ENCODE measurements at places on chromosomes 3 and 15.
A peak's percentile ranks its signal among the peaks of the same experiment; 100 is the strongest.

DNA sequence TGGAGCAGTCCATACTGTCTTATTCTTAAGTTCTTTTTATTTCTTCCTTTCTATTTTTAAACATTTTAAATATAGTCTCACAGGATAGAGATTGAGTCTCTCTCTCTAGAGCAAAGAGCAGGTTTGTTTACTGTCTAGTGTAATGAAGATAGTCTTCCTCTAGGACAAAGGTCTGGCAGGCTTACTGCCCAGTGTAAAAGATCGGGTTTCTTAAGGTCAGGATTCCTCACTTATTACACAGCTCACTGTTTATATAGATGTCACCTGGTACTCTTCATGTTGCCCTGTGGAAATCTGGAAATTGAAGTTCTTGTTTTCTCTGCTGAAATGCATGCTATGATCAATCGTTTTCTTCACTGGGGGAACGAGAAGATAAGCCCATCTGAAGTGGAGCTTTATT lies 76.0 kb downstream of the ZBBX start:
- peak; percentile 17 for DNase-seq

GRCh38 chr3:191378142-191378812 lies 48.0 kb upstream of the UTS2B start:
- no peak for DNase-seq

DNA sequence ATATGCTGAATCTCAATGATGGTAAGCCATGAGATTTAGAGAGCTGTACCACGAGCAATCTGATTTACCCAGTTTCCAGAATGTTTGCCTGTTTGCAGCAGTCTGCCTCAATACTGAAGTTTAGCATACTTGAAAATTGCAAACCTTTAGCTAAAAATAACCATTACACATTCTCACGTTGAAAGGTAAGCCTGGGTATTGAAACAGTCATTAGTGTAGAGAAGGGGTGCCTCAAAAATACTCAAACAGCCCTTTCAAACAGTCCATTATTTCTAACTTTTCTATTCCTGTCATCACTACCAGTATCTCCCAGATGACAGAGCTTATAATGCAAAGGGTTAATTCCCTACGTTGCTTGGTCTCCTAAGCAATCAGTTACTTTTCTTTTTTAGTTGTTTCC lies 111.8 kb upstream of the MBNL1 start:
- no peak for DNase-seq

- no peak for DNase-seq
Observed at GRCh38 chr3:11349446-11349845, 77.2 kb downstream of the ATG7 start.

DNA sequence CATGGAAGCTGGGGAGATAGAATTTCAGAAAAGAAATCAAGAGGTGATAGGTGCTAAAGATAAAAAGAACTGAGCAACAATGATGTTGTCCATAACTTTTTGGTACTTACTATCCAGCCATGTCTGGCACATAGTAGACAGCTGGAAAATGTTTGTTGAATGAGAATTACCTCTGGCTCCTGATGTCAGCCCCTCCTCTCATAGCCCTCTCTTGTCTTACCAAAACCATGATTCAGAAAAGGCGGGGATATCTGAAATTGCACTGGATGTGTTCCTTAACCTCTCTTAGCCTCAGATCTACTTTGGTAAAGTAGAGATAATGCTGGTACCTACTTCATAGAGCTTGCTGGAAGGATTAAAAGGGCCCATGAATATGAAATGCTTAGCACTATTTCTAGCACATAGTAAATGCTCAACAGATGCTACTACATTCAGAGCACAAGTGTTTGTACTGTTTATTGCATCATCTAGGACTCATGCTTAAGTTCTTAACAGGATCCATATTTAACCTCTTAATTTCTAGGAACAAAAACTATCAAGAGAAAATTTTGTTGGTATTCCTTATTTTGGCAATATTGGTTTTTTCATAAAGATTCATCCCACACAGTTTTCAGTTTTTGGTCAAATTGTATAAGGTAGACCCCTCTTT lies 780.9 kb upstream of the LMCD1 start:
- DNase-seq = no peak

GRCh38 chr3:36800533-36801116 lies 36.3 kb upstream of the DCLK3 start:
- DNase-seq = no peak

GRCh38 chr15:37691911-37692310 lies 242.5 kb upstream of the TMCO5A start:
- DNase-seq = peak; percentile 10

GRCh38 chr15:33330931-33331330 lies 20.2 kb downstream of the RYR3 start:
- no peak for DNase-seq

GRCh38 chr15:58608129-58608590 lies 141.3 kb downstream of the ADAM10 start:
- DNase-seq = no peak

GRCh38 chr3:110813541-110813940 lies 258.1 kb upstream of the NECTIN3 start:
- DNase-seq = peak; percentile 10

Data from mesendoderm (in vitro differentiated cells).